ENCODE measurements at places on chromosomes 7 and 10. TPM values are rescaled to one million over a fixed set of nuclear protein-coding genes. Genes with fewer than 3 reads are reported as not detected.

Gene COL1A2
- 37.3 TPM for total RNA-seq

Gene CRYGN
- not detected for total RNA-seq

Gene EPHA1
- total RNA-seq, result 37.2 TPM

Gene ENTPD1
- total RNA-seq, result not detected

Data from hair follicular keratinocyte (primary cell).